ENCODE measurements at places on chromosomes 6 and 20. TPM values are rescaled to one million over a fixed set of nuclear protein-coding genes. Genes with fewer than 3 reads are reported as not detected.

DNA sequence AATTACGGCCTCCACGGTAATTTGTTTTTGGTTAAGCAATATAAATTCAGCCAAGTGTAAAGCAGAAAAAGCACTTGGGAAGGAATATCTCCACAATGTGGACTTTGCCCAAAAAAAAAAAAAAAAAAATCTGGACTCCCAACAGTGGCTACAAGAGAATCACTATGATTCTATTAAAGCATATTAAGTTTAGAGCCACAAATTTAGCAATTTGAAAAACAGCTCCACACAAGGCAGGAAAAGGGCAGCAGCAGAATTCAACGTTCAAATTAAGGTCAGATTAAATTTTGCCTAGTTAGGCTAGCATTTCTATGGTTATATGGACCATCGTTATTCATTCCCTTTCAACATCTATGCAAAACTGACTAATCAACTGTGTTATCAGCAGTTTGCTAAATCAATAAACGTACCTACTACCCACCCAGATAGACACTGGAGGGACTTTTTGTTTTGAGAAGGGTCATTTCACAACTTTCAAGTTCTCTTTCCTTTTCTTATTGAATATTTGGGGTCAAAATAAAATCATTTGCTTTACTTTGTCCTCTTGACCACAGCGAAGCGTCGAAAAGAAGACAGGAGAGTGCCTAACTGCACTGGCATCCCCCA is 1.0 kb downstream of the MCM9 start:
- DNase-seq, result no peak

Gene ZNF343
- polyA plus RNA-seq, result 6.1 TPM

- DNase-seq, result no peak
These were observed 53.3 kb upstream of the PRL start for GRCh38 chr6:22350109-22350508.

DNA sequence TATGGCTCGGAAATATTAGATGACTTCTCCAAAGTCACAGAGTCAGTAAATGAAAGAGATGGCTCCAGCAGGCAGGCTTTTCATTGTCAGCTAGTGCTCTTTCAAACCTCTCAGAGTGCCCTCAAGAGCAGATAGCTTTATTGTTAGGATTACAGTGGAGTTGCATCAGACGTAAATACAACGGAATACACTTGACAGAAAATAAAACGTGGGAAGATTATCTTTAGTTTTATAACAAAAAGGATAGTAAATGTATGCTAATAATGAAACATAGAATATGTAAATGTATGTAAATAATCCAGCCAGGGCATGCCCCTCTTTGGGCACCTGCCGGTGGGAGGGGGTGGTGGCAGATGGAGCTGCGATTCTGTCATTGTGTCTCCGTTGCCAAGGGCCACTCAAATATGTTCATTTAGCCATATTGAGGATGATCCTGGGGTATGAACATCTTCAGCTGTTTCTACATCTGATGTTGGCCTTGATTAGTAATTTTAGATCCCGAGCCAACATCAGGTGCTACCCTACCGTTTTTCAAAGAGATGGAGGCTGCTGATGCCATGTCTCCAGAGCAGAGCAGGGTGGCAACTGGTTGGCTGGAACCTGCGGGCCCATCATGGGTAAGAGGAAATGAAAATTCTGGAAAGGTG is 358.3 kb upstream of the SULF2 start:
- no peak for DNase-seq

GRCh38 chr6:154651656-154652055 is 81.6 kb upstream of the SCAF8 start:
- DNase-seq, result no peak
